EL (cell line): ENCODE measurements at places on chromosomes 6 and 20.
A peak's percentile ranks its signal among the peaks of the same experiment; 100 is the strongest.

DNA sequence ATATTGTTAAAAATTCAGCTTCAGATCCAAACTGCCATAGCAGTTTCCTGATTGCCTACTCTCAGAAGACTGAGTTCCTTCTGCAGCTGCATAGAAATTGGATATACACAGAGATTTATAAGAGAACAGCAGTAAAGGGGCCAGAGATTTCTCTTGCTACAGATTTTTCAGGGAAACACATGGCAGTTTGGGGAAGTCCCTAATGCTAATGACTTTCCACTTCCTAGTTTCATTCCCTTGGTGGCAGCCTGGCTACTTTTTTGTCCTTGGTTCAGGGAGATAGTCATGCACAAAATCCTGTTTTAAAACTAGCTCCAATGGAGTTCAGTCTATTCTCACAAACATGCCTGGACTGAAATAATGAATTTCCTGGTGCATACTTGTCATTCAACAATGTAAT, 125.3 kb upstream of the PLCB4 start:
- DNase-seq = no peak

DNA sequence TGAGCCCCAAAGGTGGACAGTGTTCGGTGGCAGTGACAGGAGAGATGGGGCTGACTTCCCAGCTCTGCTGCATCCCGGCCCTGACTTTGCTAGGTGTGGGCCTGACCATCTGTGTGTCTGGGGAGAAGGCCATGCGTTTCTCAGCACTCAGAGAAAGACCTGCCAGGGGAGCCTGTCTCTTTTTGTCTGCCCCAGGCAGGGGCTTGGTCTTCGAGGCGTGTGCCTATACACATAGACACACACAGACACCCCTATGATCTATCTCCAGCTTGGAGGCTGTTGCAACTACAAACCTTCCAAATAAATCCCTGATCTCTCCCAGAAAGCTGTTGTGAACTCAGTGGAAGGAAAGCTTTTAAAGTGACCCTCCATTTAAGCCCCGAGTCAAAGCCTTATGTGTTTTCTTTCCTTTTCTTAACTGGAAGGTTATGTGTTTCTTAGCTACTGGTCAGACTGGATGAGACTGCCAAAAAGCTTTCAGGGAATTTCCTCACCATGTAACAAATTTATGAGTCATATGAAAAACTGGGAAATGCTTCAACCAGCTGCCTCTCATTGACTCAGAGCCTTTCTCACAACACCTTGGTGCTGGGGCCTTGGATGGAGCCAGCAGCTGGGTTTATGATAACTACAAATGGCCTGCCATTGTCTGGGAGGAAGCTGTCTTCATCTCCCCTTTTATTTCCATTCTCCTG, 102.6 kb downstream of the CDC5L start:
- peak; percentile 96 for DNase-seq

DNA sequence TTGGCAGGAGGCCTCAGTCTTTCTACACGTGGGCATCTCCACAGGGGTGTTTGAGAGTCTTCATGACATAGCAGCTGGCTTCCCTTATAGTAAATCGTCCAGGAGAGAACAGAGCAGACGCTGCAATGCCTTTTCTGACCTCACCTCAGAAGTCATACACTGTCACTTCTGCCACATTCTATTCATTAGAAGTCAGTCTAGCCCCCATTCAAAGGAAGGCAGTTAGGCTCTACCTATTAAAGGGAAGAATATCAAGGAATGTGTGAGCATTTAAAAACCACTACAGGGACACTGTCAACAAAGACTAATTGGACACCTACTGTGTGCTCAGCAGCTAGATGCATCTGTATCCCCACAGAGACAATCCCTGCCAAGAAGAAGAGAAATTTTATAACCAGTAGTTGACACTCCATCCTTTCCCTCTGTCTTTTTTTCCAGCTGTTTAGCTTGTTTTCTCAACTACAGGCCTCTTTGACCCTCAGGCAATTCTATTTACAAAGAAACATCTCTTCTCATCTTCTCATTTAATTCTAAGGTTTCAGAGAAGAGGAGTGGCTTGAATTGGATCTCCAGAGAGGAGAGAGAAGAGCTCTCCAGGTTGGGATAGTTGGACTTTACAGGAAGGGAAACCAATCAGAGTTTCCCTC, 18.6 kb downstream of the ARMC12 start:
- no peak for DNase-seq

DNA sequence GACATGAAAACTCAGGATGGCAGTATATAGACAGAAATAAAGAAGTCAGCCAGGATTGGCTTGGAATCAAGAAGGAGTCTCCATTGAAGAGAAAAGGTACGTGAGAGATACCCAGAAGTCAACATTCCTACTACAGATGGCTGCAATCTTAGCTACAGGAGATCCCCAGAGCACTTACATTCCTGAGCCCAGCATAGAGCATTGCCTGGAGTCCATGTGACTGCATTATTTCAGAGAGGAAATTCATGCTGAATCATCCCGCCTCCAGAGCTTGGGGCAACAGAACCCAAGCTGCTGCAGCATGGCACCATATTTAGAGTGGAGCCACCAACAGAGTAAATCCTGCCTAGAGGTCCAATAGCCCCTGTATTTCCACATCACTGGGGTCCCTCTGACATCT, 125.0 kb upstream of the GRIK2 start:
- peak; percentile 59 for DNase-seq

DNA sequence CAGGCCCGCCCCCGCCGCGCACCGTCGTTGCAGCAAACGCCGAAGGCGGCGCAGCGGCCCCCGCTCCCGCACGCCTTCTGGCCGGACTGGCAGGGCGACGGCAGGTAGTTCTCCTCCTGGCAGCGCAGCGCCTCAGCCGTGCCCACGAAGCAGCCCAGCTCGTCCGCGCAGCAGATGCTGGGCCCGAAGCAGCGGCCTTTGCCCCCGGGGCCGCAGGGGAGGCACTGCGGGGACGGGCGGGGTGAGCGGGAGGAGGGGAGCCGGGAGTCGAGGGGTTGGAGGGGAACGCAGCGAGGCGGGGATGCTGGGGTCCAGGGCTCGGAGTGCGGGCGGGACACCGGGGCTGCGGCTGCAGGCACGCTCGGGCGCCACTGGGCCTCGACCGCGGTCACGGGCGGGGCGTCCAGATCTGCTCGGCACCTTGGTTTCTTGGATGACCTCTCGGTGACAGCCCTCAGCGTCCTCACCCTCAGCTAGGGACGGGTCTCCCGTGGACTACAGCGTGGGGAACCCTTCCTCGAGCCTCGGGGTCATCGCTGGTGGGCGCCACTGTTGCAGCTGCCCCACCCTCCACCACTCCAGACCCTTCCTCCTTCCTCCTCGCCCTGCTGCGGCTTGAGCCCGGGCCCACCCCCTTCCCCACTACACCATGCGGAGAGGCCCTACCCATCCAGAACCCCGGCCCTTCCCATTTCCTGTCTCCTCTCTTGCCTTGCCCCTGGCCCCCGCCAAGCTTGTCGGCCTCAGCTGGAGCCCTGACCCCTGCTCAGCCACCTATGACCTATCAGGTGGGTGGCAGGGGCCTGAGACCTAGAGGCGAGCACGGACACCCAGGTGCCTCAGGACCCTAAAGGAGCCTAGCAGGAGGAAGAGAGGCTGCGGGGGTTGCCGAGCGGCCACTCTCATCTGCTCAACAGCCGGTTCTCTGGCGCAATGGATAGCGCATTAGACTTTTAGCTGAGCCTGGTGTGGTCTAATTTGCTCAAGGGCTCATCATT, 1.3 kb downstream of the AVP start:
- no peak for DNase-seq

- DNase-seq = no peak
Measured at GRCh38 chr6:83600459-83600858, 88.1 kb downstream of the PRSS35 start.

- DNase-seq = peak; percentile 4
Measured at GRCh38 chr6:56040223-56040622, 164.8 kb upstream of the BMP5 start.

DNA sequence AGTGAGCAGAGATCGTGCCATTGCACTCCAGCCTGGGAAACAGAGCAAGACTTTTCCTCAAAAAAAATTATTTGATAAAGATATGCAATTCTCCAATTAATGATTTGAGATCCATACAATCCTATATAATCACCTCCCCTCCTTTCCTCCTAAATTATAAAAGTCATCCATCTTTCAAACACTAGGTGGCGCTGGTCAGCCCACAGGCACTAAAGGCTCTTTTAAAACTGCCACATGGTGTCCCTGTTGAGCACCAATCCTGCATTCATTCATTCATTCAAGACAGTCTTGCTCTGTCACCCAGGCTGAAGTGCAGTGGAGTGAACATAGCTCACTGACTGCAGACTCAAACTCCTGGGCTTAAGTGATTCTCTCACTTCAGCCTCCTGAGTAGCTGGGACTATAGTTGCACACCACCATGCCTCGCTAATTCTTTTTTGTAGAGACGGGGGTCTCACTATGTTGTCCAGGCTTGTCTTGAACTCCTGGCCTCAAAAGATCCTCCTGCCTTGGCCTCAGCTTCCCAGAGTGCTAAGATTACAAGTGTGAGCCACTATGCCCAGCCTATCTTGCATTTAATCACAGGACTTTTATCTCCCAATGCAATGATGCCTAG, 58.7 kb upstream of the SLC2A12 start:
- peak; percentile 63 for DNase-seq

DNA sequence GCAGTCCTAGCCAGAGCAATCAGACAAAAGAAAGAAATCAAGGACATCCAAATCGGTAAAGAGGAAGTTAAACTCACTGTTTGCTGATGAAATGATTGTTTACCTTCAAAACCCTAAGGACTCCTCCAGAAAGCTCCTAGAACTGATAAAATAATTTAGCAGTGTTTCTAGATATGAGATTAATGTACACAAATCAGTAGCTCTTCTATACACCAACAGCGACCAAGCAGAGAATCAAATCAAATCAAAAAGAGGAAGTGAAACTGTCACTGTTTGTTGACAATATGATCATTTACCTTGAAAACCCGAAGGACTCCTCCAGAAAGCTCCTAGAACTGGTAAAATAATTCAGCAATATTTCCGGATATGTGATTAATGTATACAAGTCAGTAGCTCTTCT, 21.7 kb downstream of the SERPINB9 start:
- no peak for DNase-seq

GRCh38 chr6:90720404-90720803, 133.5 kb upstream of the MAP3K7 start:
- DNase-seq = no peak

DNA sequence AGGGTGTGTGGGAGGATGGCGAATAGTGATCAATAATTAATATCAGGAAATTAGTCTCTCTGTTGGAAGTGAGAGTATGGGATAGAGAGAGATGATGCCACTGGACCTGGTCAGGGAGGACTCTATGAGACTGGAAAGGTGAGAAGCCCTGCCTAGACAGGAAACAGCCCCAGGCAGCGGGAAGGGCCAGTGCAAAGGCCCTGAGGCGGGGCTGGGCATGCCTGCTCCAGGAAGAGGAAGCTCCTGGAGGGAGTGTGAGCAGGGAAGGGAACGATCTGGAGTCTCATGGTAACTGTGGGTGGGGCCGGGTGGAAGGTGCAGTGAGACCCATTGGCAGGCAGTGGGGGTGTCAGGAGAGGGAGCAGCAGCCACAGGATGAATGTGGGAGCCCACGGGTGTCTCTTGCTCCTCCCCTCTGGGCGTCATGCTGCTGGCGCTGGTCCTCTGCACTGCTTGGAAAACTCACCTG, 1.8 kb upstream of the CST3 start:
- DNase-seq = no peak

GRCh38 chr6:3457710-3458602, 1.1 kb upstream of the SLC22A23 start:
- peak; percentile 20 for DNase-seq

GRCh38 chr20:57215826-57216471, 50.5 kb downstream of the BMP7 start:
- DNase-seq = no peak

DNA sequence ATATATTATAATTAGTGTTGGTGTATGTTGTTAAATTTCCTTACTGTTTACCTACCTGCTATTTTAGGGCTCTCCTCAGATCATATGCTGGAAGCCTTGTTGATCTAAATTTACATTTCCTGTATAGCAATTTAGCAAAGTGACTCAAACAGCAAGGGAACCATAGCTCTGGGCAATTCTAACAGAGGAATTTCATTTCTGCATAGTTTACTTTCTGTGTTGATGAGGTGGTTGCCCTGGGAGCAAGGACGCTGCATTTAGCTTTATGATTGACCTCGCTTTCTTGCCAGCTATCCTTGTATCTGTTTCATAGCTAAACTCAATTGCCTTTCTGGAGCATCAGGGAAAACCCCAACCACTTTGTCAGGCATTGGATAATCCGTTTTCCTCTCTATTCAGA, 810.8 kb downstream of the GRIK2 start:
- DNase-seq = peak; percentile 48

DNA sequence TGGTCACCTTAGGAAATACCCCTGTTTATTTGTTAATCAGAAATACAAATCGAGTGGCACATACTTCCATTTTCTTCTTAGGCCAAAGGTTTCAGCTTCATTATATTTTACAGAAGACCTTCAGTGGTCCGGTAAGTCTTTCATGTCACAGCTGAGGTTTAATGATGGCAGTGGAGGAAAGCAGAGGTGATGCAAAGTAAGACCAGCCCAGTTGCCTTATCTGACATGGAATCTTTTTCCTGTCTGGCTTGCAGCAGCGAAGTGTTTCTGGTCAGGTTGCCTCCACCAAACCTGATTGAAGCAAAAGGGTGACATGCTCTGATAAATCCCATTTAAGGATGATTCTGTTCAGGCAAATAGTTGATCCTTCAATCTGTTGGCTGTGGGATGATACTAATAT, 100.0 kb downstream of the PRDM1 start:
- DNase-seq = no peak

DNA sequence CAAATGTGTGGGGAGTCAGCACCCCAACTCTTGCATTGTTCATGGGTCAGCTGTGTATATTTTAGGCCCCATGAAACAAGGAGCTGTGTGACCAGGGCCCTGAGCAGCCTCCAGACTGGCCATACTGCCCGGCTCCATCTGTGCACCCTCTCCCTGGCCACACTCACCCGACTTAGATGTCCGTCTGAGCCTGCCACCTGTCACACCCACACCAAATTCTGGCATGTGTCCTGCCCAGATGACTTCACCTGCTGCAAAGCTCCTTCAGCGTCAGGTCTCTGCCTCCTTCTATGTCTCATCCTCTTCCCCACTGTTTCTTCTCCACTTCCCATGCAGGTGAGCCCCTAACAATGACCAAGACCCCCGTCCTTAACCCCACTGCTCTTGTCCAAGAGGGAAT, 88.1 kb upstream of the THBS2 start:
- no peak for DNase-seq

- peak; percentile 96 for DNase-seq
Measured at GRCh38 chr20:41287327-41287726, 30.2 kb downstream of the ZHX3 start.
